Cortex of kidney (tissue), 1 donor: ENCODE measurements at places on chromosomes 4 and X.

GRCh38 chr4:165506849-165507248, 128.0 kb downstream of the CPE start:
- DNase-seq, result no peak

GRCh38 chr4:53582194-53582593, 9.1 kb downstream of the LNX1 start:
- no peak for DNase-seq

- DNase-seq, result no peak
Measured at GRCh38 chr4:17203797-17204196, 305.4 kb upstream of the LDB2 start.

DNA sequence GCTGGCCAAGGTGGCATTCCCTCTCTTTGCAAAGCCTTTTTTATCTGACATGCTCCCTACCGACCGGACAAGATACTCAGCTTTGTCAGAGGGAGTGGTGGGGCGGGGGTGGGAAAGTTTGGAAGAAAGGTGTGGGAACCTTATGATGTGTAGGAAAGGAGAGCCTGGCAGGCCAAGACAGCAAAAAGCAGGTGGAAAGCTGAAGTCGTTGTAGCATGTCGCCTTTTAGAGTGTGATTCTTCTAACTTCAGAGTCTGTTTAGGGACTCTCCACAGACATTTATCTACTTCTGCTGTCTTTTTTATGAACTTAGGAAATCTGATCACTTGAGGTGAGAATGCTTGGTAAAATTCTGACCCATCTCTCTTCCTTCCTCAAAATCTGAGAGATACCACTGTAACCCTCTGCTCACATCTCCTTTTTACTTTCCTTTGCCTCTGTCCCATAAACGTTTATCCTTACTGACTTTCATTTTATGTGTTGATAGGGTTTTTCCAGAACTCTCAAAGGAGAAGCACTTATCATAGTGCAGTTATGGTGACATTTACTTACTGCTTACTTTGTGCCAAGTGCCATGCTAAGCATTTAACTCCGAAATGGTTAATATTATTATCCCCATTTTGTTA, 8.2 kb upstream of the RUFY3 start:
- no peak for DNase-seq

GRCh38 chr4:123856689-123857545, 460.3 kb downstream of the SPRY1 start:
- DNase-seq, result no peak

- DNase-seq, result no peak
Measured at GRCh38 chr4:81724925-81725329, 253.2 kb upstream of the RASGEF1B start.

GRCh38 chr4:26252349-26253025, 68.3 kb upstream of the RBPJ start:
- DNase-seq, result no peak

DNA sequence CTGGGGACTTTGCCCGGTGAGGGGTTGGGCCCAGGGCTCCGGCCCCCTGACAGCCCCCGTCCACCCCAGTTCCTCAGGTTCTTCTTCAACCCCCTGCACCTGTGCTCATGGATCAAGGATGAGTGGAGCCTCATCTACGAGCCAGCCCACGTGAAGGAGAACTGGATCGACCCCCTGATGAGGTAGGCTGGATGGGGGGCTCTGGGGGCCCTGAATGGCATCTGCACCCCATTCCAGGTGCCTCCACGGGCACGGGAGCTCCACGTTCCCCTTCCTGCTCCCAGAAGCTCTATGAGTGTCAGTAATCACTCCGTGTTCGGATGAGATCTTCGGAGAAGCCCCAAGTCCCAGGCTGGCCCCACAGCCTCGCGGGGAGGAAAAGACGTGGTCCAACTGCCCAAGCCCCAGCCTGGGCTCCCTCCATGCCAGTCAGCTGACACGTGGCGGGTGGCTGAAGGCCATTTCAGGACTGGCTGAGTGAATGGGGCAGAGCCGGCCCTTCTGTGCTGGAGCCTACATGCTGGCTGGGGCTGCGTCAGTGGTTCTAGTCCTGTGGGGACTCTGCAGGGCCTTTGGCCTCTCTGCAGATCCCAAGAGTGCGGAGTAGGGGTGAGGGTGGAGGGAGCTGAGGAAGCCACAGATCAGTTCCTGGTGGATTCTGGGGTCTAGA, 24.4 kb downstream of the CFAP99 start:
- DNase-seq, result no peak

- no peak for DNase-seq
Measured at GRCh38 chrX:83916525-83916924, 55.6 kb downstream of the CYLC1 start.
